ENCODE measurements at places on chromosomes 16 and 17.
A peak's percentile ranks its signal among the peaks of the same experiment; 100 is the strongest.

DNA sequence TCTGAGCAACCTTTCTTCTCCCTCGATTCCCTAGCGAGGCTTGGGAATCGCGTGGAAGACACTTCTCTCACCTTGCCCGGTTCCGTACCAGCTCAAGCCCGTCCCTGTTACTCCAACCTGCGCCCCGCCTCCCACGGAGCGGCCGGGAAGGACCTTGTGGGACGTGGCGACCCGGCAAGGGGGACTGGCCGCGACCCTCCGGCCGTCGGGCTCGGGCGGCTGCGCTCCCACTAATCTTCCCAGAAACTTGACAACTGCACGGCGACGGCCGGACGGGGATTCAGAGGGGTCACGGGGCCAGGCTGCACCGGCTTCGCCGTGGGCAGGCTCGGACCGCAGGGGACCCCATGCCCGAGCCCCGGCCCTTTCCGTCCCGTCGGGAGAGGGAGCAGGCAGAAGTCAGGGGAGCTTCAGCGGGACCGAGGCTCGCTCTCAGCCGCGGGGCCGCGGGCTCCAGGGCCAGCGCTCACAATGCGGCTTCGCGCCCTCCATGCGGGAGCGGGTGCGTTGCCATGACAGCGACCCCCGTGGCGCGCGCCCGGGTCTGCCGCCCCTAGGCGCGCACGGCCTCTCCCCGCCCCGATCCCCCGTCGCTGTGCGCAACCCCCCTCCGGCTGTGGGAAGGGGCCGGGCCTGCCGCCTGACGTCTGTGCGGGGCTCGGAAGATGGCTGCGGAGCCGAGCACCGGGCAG, at the start of gene SGSM2:
Gene SGSM2 (plus strand): TSS at position 650 of the 692 bp plus-strand sequence. CDS start 188 bp downstream, outside the sequence.
- DNase-seq: no peak

GRCh38 chr16:13999895-14000425, 71.2 kb upstream of the MRTFB start:
- no peak for DNase-seq

- DNase-seq: no peak
Measured at GRCh38 chr17:75032720-75033280, 14.0 kb downstream of the ATP5PD start.

DNA sequence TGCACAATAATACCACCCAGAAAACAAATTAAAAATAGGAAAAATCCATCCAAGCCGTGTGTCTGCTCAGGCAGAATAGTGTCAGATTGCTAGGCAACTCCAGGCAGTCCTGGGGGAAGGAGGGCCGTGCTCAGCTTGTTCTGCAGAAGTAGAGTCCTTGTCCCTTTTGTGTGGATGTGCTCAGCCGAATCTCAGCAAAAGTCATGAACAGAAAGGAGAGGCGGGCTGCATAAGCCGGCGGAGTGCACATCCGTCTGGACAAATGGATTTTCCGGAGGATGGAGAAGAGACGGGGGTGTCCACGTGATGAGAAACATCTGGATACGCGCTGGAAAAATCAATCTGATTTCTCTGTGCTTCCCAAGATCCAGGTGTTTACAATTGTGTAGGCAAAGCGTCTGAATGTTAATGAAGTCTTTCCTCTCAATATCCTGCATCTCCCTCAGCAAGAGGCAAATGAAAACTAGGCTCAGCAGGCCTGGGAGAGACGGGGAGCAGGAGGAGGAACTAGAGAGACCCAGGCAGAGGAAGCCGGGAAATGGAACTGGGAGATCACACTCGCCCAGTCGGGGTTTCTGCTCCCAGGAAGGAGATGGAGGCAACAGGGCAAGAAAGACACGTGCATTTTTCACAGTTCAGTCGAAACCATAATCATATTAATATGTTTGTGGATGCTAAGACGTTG, 7.7 kb upstream of the RBFOX3 start:
- no peak for DNase-seq

GRCh38 chr16:73040735-73041402, 7.1 kb downstream of the ZFHX3 start:
- DNase-seq: no peak

DNA sequence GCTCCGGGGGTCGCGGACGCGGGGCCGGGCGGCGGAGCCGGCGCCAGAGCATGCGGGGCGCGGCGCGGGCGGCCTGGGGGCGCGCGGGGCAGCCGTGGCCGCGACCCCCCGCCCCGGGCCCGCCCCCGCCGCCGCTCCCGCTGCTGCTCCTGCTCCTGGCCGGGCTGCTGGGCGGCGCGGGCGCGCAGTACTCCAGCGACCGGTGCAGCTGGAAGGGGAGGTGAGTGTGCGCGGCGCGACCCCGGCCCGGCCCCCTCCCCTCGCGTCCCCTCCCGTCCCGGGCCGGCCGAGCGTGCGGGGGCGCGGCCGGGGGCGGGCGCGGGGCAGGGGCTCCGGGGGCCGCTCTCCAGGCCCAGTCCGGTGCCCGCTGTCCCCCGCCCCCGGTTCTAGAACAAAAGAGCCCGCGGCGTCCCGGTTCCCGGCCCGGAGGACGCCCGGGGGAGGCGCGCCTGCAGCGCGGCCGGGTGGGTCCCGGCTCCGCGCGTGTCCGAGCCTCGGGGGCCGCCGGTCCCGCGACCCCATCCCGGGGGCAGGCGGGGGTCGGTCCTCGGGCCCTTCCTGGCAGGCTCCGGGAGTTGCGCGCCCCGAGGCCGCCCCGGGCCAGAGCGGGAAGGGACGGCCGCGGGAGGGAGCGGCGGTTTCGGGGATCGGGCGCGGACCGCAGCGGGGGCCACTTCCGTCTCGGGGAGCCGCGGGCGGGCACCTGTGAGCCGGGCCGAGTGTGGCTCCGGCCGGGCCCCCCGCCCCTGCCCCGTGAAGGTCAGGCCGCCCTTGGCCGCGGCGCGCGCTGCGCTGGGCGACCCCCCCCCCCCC, 563 bp downstream of the METRNL start:
- DNase-seq: no peak

- DNase-seq: peak; percentile 39
Measured at GRCh38 chr16:12646490-12647274, 157.0 kb downstream of the CPPED1 start.

DNA sequence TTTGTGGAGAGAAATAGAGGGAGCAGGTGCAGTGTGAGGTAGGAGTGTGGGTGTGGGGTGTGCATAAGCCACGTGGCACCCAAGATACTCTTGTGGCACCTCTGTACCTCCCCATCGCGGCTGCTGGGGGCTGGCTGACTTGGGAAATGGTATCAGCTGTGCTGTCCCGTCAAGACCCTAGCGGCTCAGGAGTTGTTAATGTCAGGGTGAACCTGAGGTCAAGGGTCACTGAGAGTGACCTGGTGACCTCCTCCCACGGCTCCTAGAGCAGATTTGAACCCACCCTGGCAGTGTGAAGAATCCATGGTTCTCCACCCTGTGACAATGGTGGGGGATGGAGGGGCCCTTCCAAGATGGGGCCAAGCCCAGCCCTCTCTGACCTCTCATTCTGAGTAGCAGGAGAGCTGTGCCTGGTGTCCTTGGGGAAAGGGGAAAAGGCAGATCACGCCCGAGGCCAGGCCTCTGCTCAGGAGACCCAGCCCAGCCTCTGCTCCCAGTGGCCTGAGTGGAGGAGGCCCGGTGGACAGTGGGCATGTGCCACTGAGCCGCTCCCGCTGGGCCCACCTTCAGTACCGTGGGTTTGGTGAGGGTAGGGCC, 3.0 kb upstream of the WFIKKN2 start:
- DNase-seq: no peak

GRCh38 chr16:2475413-2476344, 752 bp downstream of the TBC1D24 start:
- no peak for DNase-seq

DNA sequence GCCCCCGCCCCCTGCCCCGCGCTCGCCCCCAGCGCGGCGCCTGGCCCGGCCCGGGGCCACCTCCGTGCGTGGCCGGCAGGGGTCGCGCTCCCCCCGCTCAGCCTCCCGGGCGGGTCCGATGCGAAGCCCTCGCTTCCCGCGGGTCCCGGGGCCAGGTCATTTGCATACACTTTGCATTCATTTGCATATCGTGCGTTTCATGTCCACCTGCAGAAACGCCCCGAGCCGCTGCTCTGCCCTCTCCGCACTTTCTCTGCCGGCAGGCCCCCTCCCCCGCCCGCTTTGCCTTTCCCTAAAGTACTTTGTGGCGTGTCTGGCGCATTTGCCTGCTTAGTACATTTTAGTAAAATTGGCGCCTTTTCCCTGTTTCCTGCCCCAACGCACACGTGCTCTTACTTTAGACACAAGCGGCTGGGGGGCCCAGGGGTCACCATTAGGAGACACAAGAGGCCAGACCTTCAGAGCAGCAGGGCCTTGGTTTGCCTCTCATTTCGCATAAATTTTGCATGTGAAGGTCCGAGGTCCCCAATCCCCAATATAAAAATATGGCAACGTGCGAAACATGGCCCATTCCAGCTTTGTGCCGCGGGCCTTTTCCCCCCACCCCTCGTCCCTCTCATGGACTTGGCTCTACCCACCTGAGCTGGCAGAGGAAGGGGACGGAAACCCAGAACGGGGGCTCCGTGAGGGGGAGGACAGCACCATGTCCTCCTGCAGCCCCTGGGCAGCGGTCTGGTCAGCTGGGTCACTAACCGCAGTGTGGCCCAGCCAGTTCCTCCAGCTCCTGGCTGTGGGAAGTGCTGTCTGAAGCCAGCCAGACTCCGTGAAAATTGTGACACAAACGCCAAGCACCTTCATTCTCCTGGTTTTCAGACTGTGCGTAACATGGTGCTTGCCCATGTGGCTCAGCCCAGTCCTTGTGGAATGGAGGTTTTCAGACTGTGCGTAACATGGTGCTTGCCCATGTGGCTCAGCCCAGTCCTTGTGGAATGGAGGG, 34.8 kb downstream of the CBFA2T3 start:
- DNase-seq: no peak

DNA sequence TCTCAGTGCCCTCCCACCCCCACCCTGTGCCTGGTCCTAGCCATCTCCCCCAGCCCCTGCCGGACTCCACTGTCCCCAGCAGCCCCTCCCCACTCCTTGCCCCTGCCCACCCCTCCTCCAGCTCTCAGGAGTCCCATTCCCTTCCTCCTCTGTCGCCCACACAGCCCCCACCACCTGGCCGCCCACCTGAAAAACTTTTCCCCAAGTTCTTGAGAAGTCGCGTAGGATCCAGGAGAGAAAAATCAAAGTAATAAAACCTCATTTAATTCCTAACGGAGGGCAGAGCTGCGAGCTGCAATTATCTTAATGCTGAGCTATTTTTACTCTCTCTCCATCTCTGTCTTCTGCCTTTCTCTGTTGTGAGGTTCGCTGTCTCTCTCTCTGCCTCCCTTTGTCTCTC, 2.4 kb upstream of the PPP1R1B start:
- no peak for DNase-seq

DNA sequence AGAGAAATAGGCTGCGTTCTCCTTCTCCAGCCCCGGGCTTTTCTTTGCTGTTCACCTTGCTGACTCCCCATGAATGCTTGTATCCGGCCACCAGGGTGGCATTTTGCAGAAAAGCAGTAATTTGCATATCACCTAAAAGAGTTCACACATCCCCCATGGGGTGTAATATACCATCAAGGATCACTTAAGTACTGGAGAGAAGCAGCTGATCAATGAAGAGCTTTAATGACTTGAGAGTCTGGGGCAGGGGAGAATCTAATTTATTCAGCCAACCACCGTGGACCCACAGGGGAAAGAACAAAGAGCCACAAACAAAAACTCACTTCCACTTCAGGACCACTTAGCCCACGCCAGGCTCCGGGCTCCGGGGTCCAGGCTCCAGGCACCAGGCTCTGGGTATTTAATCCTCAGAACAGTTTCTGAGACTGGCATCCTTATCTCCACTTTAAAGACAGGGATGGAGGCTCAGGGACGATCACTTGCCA, 33.9 kb upstream of the SEC14L1 start:
- no peak for DNase-seq

GRCh38 chr17:41589301-41589700, 2.6 kb upstream of the KRT14 start:
- DNase-seq: no peak

DNA sequence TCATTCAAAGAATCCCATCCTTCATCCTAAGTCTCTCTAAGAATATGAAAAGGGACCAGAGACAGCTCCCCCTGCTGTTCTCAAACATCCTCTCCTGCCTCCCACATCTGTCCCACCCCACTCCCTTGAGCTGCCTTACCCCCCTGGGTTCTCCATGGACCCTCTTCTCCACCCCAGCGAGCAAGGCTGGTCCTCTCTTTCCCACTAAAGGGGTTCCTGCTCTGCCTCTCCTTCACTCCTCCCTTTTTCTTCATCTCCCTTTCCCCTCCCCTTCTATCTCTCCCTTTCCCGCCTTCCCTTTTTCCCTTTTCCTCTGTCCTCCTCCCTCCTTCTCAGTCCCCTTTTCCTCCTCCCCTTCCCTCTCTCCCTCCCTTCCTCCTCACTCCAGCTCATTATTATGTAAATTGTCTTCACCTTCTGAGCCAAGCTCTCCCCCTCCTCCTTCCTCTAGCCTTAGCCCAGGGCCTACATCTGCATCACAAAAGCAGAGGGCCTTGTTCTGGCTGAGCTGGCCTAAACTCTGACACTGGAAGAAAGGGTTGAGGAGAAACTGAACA, 90.0 kb downstream of the GNAO1 start:
- no peak for DNase-seq

- no peak for DNase-seq
Measured at GRCh38 chr16:69925311-69925710, 25.8 kb upstream of the CLEC18A start.

DNA sequence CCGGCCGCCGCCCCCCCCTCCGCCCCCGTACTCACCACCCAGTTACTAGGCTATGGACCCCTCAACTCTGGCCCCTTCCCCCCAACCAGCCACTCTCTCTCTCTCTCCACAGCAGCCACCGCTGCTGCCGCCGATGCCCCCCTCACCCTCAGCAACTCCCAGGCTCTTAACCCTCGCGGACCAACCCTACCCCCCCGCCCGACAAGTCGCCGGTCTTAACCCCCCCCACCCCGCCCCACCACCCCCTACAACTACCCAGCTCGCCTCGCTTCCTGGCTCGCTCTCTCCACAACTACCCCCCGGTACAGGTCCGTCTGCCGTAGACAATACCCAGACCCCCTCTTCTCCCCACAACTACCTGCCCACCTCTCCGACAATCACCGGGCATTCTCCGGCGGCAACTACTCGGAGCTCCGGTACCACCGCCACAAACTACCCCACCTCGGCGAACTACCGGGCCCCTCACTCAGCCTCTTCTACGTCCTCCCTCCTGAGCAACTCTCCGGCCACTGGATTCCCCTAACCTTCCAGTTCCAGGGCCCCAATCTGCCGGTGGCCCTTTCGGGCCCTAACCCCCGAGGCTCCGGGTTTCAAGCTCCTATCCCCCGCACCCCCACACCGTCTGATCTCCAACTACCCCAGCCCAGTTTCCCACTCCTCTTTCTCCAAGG, 702 bp downstream of the PHF23 start:
- DNase-seq: no peak

GRCh38 chr17:42210046-42210445, 15.8 kb upstream of the GHDC start:
- no peak for DNase-seq

DNA sequence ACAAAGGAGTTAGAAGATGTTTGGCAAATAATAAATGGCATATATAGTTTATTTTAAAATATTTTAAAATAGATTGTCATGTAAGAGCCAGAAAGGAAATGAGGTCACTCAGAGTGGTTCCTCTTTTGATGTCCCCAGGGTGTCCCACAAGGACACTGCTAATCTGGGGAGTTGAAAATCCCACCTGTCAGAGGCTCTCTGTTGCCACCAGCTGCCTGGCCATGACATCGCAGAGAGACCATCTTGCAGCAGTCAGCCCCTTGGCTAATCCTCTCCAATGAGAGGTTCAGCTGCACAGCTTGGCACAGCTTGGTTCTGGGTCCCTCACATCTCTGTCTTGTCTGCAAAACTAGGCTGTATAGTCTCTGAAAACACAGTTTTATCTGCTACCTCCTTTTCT, 11.0 kb upstream of the RBFOX1 start:
- no peak for DNase-seq

Data from H4 (cell line).